Left ventricle myocardium inferior (tissue), 1 donor: ENCODE measurements at places on chromosomes 11 and 22. TPM values are rescaled to one million over a fixed set of nuclear protein-coding genes. Genes with fewer than 3 reads are reported as not detected.
A peak's percentile ranks its signal among the peaks of the same experiment; 100 is the strongest.

- H3K27ac ChIP-seq, result peak overlapping the region; percentile 20
- no peaks in the 10 kb centered on the region for H3K27me3 ChIP-seq
- no peaks in the 10 kb centered on the region for H3K36me3 ChIP-seq
These were observed 103.7 kb downstream of the GAB2 start for GRCh38 chr11:78313898-78314297.

DNA sequence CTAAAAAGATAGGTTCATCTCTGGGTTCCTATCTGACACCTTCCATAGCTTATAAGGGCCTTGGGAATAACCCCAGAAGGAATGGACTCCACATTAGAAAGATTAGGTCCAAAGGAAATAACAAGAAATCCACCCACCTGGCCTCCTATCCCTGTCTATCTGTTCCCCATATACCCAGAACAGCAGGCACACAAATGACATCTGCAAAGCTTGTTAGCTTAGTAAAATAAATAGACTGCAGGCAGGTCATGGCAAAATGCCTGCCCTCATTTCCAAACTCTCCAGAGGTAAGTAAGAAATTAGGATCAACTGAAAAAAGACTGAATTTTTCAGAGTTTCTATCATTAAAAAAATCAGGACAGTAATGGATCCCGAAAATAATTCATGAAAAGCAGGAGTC, 489.5 kb downstream of the DLG2 start:
- no peak overlapping the region for H3K27ac ChIP-seq
- no peak overlapping the region for H3K4me3 ChIP-seq
- DNase-seq, result no peak
- no peaks in the 10 kb centered on the region for H3K27me3 ChIP-seq

GRCh38 chr11:28697920-28698827, 590.0 kb downstream of the METTL15 start:
- H3K4me3 ChIP-seq, result no peak overlapping the region
- peak; percentile 38 for DNase-seq
- H3K27ac ChIP-seq, result no peak overlapping the region
- no peaks in the 10 kb centered on the region for H3K4me1 ChIP-seq

DNA sequence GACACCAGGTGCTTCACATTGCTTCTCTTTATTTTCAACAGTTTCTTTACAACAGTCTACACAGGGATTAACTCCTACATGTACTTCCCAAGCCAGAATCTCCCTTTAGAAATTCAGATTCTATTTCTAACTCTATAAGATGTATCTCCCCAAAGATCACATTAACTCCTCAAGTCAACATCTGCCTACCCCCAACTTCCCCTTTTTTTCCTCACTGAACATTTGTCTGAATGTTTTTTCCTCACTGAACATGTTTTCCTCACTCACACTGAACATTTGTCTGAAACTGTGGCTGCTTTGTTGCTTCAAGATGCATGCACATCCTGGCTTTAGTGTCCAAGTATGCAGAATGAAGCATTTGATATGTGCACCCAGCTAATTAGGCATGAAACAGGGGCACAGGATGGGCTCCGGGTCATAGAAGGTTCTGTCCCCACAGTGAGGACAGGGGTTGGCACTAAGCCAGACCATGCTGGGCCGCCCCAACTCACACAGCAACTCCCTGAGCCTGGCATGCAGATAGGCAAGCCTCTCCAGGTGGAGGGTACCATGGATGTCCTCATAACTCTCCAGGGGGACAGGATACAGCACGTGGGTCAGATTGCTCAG, 11.3 kb downstream of the PRAME start:
- no peak overlapping the region for H3K4me3 ChIP-seq
- no peak for DNase-seq
- H3K36me3 ChIP-seq, result no peaks in the 10 kb centered on the region
- no peaks in the 10 kb centered on the region for H3K4me1 ChIP-seq
- H3K27me3 ChIP-seq, result peaks cover 69% of the 10 kb centered on the region

DNA sequence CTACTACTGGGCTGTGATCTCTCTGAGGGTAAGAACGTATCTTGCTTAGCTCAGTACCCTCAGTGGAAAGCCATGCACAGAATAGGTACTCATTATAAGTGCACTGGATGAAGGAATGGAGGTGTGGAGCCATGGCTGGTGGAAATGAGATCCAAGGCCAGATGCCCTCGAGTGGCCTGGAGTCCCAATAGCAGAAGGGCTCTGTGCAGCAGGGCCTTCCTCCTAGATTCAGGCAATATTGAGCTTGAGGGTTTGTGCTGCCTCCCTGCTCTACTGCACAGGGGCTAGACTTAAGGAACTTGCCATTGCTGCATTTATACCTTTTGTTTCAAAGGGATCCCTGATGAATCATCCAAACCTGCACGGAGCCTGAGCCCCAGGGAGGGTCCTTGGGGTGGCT, 33.6 kb upstream of the TUB start:
- no peak overlapping the region for H3K4me3 ChIP-seq
- H3K27me3 ChIP-seq, result no peaks in the 10 kb centered on the region
- H3K27ac ChIP-seq, result no peak overlapping the region
- H3K36me3 ChIP-seq, result no peaks in the 10 kb centered on the region
- H3K4me1 ChIP-seq, result peaks cover 4% of the 10 kb centered on the region

- peaks cover 5% of the 10 kb centered on the region for H3K36me3 ChIP-seq
- no peak for DNase-seq
- no peaks in the 10 kb centered on the region for H3K4me1 ChIP-seq
- H3K4me3 ChIP-seq, result no peak overlapping the region
- peaks cover 7% of the 10 kb centered on the region for H3K27me3 ChIP-seq
These were observed 44.1 kb downstream of the PAX6 start for GRCh38 chr11:31767066-31767465.

DNA sequence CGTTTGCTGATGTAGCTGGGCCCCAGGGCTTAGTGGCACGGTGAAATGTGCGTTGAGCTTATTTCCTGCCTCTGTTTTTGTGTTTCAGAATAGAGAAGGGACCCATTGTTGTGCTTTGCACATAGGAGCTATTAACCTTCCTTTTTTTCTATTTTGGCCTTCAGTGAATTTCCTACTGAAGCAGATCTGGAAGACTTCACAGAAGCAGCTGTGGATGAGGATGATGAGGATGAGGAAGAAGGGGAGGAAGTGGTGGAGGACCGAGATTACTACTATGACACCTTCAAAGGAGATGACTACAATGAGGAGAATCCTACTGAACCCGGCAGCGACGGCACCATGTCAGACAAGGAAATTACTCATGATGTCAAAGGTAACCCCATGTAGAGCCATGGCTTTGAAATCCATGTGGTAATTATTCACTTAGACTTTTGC, 37.4 kb upstream of the ST14 start:
- no peak overlapping the region for H3K4me3 ChIP-seq
- peaks cover 63% of the 10 kb centered on the region for H3K4me1 ChIP-seq
- H3K27ac ChIP-seq, result peak overlapping the region; percentile 41
- H3K27me3 ChIP-seq, result no peaks in the 10 kb centered on the region

- H3K4me3 ChIP-seq, result no peak overlapping the region
- no peaks in the 10 kb centered on the region for H3K36me3 ChIP-seq
- peaks cover 18% of the 10 kb centered on the region for H3K4me1 ChIP-seq
- no peaks in the 10 kb centered on the region for H3K27me3 ChIP-seq
- DNase-seq, result no peak
These were observed 203.7 kb upstream of the MTMR2 start for GRCh38 chr11:96127596-96127959.

- peak overlapping the region; percentile 68 for H3K4me3 ChIP-seq
- H3K4me1 ChIP-seq, result peaks cover 7% of the 10 kb centered on the region
- no peaks in the 10 kb centered on the region for H3K36me3 ChIP-seq
- no peak overlapping the region for H3K27ac ChIP-seq
- no peaks in the 10 kb centered on the region for H3K27me3 ChIP-seq
These were observed 446 bp downstream of the VSTM5 start for GRCh38 chr11:93849751-93850593.

DNA sequence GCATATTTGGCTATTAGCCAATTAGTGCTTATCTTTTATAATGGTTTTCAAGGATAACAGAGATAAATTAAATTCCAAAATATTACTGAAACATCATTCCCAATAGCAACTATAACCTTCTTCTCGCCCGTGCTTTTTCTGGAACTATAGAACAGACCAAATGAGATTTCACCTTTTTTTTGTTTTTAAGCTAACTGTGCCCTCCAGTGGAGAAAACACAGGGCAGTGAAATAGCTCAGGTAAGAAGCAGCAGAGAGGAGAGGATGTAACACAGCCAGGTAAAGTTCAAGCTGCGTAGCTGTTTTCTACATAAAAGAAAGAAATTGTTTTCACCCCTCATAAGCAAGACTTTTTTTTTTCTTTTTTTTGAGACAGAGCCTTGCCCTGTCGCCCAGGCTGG, 28.2 kb downstream of the HSD17B12 start:
- H3K27me3 ChIP-seq, result no peaks in the 10 kb centered on the region
- no peak overlapping the region for H3K4me3 ChIP-seq
- DNase-seq, result no peak

GRCh38 chr11:57330029-57330428, 5.3 kb upstream of the TNKS1BP1 start:
- H3K27me3 ChIP-seq, result no peaks in the 10 kb centered on the region
- peaks cover 35% of the 10 kb centered on the region for H3K4me1 ChIP-seq
- no peak for DNase-seq
- H3K27ac ChIP-seq, result no peak overlapping the region

GRCh38 chr11:74417379-74417804, 19.2 kb upstream of the PGM2L1 start:
- peaks cover 19% of the 10 kb centered on the region for H3K27me3 ChIP-seq
- no peaks in the 10 kb centered on the region for H3K4me1 ChIP-seq
- H3K27ac ChIP-seq, result peak overlapping the region; percentile 16
- no peak for DNase-seq

Gene SPDYC
- total RNA-seq, result not detected

Gene AQP11
- total RNA-seq, result 0.69 TPM

Gene SYT12
- total RNA-seq, result 0.05 TPM

Gene PARVG
- 2.8 TPM for total RNA-seq

Gene NRGN
- total RNA-seq, result 5.0 TPM

Gene GGTLC2
- not detected for total RNA-seq
